ENCODE measurements at places on chromosomes 11 and 22.

- DNase-seq: no peak
Measured at GRCh38 chr11:6943131-6943530, 16.9 kb downstream of the ZNF215 start.

GRCh38 chr11:69524291-69524882 lies 42.9 kb downstream of the LINC01488 start:
- no peak for DNase-seq

- no peak for DNase-seq
Measured at GRCh38 chr11:7021318-7021717, 1.0 kb downstream of the NLRP14 start.

GRCh38 chr11:80993536-80993935 lies 1552.7 kb upstream of the TENM4 start:
- no peak for DNase-seq
